Activated naive CD8-positive, alpha-beta T cell treated with anti-CD3 and anti-CD28 coated beads, Interleukin-2, amount 10 ng/mL, durations not matched to agents 7 days and 5 days (primary cell): ENCODE measurements at places on chromosomes 7 and 10. TPM values are rescaled to one million over a fixed set of nuclear protein-coding genes. Genes with fewer than 3 reads are reported as not detected.
A peak's percentile ranks its signal among the peaks of the same experiment; 100 is the strongest.

GRCh38 chr7:148238761-148239325 lies 351.7 kb upstream of the C7orf33 start:
- no peak for DNase-seq

DNA sequence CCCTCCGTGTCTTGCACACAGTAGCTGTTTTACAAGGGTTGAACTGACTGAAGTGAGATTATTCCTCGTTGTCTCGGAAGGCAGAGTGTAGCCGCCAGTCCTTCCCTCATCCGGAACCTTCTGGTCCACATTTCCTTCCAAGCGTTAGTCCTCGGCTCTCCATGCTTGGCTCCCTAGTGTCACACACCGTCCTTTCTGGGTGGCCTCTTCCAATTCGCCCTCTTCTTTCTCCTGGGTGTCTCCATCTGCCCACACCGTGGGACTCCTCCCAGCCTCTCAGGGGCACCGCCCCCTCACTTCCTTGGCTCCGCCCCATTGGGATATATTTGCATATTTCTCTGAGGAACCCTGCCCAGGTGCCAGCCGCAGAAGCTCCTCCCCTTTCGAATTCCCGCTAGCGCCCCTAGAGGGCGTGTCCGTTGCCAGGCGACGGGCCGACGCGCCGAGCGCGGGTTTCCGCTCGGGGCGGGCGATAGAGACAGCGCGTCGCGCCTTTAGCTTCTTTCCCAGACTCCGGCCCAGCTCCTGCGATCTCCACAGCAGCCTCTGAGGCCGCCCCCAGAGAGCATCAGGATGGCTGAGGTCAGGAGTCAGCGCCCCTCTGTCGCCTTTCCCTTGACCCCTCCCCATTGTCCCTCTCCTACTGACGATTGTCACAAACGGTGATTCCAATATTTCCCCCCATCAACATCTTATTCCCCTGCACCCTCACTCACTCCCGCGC lies at the start of gene CFAP58:
Gene CFAP58 (plus strand): TSS at position 509 of the 724 bp plus-strand sequence. CDS start 65 bp downstream, at position 574.
- DNase-seq, result peak; percentile 94

- DNase-seq, result no peak
Measured at GRCh38 chr10:101388676-101389276, 34.8 kb downstream of the BTRC start.

DNA sequence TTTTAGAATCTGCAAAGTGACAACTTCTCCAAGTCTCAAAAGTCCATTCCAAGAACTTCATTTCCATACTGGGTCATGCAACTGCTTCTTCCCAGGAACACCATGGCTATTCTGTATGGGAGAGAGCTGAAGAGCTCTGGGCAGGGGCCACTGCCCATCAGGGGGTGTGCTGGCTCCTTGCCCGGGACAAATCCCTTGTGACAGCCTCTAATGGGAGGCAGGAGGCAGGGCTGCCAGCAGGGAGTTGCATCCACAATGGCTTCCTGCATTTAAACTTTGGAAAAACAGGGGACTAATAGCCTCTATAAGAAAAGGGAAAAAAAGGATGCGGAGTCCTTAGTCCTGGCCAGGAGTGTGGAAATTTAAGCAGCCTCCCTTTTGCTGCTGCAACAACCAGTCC lies 18.4 kb upstream of the FRMD4A start:
- no peak for DNase-seq

The BCL7B gene
- 64.1 TPM for total RNA-seq

The SEMA3A gene
- total RNA-seq, result 3.3 TPM

DNA sequence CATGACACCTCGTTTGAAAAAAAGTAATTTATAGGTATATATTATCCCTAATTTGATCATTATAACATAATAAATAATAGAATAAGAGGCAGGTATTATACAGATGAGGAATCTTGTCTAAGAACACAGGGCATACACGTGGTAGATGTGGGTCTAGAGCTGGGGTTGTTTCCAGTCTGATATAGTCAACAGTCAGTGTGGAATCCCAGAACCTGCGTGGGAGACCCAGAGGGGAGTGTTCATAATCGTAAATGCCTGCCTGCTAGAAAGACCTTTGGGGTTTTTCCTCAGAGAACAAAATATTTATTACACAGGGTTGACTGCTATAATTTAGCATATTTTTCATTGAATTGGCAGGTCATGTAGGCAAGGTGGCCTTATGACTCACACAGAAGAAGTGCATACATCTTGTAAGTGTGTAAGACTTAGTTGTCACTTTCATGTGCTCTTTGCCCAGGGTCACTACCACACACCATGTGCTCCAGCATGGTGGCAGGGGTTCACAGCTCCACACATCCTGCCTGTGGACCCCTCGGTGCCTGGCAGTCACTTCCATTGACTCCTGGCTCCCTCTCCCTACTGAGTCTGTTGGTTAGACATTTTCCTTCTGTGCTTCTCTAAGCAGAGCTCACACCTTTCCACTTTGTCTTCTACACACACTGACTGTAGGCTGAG lies 94.9 kb upstream of the IKZF1 start:
- no peak for DNase-seq
